ENCODE measurements at places on chromosomes 3 and 15.

GRCh38 chr3:39651993-39652739 is 157.2 kb upstream of the MYRIP start:
- DNase-seq = no peak

DNA sequence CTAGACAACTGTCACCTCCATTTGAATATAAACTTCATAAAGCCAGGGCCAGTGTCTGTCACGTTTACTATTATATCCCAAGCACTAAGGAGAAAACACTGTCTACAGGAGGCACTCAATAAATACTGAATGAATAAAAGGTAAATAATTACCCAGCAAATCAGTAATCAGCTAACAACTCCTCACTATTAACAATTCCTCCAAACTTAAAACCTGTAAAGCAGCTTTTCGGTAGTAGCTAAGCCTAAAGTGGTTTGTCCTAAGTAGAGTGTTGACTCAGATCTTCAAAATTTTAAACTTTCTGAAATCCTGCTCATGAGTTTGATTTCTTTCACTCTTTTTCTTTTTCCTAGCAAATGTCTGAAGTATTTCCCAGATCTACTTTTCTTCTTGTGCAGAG is 39.9 kb downstream of the C3orf80 start:
- no peak for DNase-seq

GRCh38 chr3:184368586-184369183 is 7.2 kb downstream of the POLR2H start:
- DNase-seq = no peak

DNA sequence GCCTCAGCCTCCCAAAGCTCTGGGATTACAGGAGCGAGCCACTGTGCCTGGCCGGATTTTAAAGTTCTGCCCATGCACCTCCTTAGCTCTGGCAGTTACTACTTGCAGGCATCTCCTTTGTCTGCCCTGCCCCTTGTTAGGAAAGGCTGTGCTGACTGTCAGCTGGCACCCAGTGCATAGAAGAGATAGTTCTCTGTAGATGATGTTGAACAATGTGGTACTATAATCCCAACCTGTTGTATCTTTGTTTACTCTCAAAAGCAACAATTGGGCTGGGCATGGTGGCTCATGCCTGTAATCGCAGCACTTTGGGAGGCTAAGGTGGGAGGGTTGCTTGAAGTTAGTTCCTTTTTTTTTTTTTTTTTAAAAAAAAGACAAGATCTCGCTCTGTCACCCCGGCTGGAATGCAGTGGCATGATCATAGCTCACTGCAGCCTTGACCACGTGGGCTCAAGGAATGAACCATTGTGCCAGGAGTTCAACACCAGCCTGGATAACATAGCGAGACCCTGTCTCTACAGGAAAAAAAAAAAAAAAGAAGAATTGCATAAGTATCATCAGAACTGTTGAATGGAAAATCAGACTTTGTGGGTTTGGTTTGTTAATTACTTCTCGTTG is 30.6 kb downstream of the FLNB start:
- DNase-seq = no peak

- DNase-seq = no peak
These were observed 111.6 kb downstream of the TIGIT start for GRCh38 chr3:114405202-114405990.

DNA sequence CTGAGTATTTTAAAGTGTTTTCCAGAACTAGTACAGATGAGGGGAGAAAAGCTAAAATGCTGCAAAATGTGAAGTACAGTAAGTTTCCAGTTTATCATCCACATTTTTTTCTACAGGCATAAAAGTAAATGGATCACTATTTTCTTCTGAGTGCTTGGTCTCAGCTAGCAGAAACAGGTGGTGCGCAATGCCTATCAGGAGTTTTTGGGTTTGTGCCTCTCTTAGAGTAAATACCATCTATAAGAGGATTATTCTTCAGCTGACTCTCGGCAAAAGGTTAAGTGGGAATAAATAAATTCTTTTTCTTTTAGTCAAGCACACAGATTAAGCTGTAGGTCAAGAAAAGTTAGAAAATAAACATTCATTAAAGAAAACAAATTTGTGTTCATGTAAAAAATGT is 1027.7 kb downstream of the PLOD2 start:
- no peak for DNase-seq

- DNase-seq = no peak
These were observed 256.4 kb upstream of the MCTP2 start for GRCh38 chr15:93974804-93975481.

DNA sequence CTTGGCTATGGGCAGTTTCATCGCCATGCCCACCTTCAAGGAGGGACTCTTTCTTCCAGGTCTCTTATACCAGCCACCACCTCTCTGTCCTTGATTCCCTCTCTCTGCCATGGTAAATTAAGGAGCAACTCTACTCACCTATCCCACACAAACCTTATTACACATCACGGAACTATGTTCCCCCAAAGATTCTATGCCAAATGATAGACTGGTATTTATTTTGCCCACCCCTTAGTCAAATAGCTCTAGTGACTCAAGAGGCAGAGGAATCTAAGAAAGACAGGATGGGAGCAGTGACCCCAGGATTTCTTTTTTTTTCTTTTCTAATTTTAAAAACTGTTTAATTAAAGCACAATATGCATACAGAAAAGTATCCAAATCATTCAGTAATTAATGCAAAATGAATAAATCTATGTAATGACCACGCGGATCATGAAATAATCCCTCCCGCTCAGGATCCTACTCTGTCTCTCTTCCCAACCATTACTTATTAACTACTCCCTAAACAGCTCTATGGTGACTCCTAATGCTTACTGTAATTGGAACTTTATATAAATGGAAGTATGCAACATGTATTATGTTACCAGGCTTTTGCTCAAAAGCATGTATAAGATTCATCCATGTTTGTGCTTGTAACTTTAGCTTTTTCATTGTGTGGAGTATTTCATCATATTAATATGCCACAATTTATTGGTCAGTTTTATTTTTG is 410.8 kb upstream of the RASGRP1 start:
- DNase-seq = no peak

- DNase-seq = no peak
These were observed 32.2 kb downstream of the DPPA2 start for GRCh38 chr3:109284071-109284470.

- no peak for DNase-seq
These were observed 216.3 kb downstream of the PLCH1 start for GRCh38 chr3:155528579-155528978.

Measured in activated CD8-positive, alpha-beta memory T cell treated with anti-CD3 and anti-CD28 coated beads for 48 hours (primary cell).